ENCODE measurements at places on chromosomes 12 and 14.

- no peak for DNase-seq
Measured at GRCh38 chr12:31929027-31929526, 30.1 kb upstream of the RESF1 start.

DNA sequence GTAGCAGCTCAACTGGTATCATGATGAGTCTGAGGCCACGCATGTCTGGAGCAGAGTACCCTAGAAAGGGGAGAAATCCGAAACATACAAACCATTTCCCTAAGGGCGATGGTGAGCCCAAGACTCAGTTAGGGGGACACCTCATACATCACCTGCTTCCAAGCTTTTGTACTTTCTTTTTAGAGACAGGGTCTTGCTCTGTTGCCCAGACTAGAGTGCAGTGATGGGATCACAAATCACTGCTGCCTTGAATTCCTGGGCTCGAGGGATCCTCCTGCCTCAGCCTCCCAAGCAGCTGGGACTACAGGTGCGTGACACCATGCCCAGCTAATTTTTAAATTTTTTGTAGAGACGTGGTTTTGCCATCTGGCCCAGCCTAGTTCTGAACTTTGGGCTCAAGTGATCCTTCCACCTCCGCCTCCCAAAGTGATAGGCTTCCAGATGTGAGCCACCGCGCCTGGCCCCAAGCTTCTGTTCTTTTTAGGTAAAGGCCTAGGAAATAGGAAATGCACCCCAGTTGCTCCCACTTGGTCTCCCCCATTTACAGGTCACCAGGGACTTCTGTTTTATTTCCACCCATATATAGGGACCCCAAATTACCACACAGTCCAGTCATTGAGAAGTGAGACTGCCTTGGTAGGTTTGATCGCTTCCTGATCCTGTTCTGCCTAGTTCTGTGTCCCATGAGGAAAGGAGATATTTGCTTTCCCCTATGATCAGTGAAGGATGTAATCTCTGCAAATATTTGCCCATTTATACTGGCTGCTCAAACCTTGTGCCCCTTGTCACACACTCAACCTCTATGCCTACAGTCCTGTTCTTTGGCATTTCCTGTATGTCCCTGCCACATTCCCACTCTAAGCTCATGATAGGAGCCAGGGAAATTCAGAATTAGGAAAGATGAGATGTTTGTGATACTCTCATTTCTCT lies at the start of gene APOF:
Gene APOF (minus strand): TSS at position 728 of the 930 bp plus-strand sequence. CDS start 112 bp downstream, at position 616.
- DNase-seq, result no peak

DNA sequence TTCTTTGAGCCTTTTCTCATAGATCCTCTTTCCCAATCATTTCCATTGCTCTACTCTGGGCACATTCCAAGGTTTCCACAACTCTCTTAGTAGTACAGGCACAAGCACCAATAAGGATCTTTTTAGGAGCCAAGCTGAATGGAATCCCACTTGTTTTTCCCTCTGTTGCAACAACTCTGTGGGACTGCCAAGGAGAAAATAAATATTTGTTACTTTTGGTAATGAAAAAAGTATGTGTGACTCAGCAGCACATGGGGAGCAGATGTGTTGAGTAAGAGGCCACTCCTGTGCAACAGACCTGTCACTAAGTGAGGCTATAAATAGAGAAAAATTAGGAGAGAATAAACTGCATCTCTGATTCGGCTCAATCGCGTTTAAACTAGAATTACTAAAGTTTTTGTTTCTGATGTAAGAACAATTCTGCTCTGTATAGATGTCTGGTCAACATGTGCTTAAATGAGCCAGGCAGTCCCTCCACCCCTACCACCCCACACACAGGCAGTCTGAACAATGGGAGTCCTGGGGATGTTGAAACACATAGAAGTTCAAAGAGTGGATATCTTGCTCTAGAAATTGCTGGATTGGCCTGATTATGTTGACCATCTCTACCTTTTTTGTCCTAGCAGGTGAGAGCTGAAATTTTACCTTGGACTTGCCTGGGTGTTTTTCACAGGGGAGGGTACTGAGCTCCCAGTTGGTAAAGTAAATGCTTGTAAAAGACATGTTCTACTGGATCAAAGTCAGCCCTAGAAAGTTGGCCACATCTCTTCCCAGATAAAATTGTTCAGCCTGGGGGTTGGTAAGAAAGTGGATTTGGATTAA lies 244.3 kb upstream of the NOVA1 start:
- DNase-seq, result peak; percentile 88

DNA sequence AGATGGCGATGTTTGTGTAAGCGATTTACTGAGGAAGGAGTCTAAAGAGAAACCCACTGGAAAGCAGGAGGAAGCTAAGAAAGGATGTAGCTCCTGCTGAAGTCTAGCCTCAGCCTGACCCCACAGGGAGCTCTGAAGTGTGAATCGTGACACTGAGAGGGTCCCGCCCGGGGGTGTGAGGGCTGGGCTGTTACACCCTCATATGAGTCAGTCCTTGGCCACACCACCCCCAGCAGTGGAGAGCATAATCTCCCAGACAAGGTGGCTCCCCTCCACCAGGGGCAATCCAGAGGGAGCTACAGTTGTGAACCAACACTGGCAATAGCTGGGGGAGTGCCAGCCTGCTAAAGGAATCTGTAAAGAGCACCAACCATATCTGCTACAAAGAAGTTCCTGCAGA lies 31.5 kb downstream of the SVOP start:
- DNase-seq, result peak; percentile 84

GRCh38 chr12:48907245-48907644 lies 18.0 kb downstream of the FKBP11 start:
- no peak for DNase-seq

DNA sequence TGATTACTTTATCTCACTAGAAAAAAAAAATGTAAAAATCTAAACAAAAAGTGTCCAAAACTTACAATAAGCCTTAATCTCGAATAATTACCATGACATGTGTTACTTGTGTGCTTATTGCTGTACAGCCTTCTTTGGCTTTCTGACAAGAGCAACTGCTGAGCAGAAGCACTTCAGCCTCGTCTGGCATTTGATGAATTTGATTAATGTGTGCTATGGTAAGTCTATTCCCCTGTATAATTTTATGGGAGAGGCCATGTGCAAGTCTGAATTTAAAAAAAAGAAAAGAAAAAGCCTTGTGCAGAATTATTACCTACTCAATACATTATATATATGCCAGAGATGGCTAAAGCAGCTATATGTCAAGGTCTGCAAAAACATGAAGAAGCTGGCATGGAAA lies 113.9 kb downstream of the AEBP2 start:
- no peak for DNase-seq

- no peak for DNase-seq
Measured at GRCh38 chr14:22449600-22449905, 139.5 kb downstream of the DAD1 start.

DNA sequence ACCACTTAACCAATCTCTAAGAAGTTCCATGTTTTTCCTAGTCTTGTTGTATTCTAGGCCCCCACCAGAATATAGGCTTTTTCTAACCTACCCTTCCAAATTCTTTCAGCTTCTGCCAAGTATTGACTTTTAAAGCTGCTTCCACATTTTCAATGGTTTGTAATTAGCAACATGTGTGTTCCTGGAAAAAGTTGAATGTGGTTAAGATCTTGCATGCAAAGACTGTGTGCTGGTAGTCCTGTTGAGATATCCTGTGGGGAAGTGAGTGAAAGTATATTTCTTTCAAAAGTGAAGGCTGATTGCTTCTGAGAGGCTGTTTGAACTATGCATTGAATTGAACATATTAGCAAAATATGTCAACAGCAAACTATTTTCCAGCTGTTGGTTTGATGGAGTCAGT lies 646 bp upstream of the OR6C4 start:
- DNase-seq, result no peak

DNA sequence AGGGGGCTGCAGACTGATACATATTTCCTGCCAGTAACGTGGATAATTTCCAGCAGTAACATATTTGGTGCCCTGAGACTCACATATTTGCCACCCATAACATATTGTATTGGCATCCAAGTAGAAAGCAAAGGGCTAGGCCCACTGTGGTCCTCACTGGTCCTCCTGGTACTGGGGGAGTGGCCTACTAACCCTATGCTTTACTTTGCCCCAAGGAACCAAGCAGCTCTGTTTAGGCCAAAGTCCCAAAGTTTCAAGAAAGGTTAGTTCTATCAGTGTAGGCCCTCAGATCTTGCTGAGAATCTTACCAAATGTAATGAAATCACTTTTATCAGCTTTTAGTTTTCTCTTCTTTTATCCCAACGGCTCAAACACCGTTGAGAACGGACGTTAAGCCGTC lies 35.4 kb upstream of the NAP1L1 start:
- no peak for DNase-seq

All from Daoy (cell line).